AG10803 (cell line): ENCODE measurements at places on chromosomes 1 and 21.
A peak's percentile ranks its signal among the peaks of the same experiment; 100 is the strongest.

DNA sequence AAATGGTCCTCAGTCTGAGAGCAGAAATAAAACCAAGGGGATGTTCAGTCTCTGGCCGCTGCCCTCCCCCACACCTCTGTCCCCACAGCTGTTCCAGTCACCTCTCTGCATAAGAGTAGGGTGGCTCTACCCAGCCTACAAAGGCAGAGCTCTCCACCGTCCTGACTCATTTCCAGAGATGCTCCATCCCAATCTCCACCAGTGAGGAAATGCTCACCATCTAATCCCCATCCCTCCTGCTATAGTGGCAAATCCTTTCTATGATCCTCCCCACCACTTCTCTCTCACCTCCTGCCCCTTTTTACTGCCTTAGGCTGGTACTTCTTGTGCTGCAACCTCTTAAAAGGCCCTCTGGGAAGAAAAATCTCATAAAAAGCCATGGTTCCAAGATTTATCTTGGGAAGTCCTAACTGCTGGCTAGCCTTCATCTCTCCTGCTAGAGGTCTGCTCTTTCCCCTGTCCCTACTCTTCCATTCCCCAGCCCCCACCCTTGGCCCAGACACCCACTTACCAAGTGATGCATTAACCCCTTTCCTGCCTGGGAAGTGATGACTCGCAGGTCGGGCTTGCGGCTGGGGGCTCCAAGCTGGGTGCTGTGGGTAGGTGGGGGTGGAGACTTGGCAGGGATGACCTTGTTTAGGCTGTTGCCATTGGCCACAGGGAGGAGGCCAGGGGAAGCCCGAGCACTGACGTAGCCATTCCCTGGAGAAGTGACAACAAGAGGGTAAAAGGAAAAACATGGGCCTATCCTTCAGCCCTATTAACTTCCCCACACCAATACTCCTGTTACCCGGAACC lies 23.9 kb downstream of the MEF2D start:
- DNase-seq, result peak; percentile 62

GRCh38 chr1:73676186-73676585 lies 521.8 kb downstream of the LRRIQ3 start:
- DNase-seq, result no peak

- no peak for DNase-seq
Observed at GRCh38 chr1:223486366-223486765, 93.2 kb downstream of the CCDC185 start.

GRCh38 chr1:106960412-106960811 lies 96.1 kb upstream of the PRMT6 start:
- DNase-seq, result no peak

GRCh38 chr1:97119260-97120158 lies 397.9 kb downstream of the PTBP2 start:
- DNase-seq, result no peak

DNA sequence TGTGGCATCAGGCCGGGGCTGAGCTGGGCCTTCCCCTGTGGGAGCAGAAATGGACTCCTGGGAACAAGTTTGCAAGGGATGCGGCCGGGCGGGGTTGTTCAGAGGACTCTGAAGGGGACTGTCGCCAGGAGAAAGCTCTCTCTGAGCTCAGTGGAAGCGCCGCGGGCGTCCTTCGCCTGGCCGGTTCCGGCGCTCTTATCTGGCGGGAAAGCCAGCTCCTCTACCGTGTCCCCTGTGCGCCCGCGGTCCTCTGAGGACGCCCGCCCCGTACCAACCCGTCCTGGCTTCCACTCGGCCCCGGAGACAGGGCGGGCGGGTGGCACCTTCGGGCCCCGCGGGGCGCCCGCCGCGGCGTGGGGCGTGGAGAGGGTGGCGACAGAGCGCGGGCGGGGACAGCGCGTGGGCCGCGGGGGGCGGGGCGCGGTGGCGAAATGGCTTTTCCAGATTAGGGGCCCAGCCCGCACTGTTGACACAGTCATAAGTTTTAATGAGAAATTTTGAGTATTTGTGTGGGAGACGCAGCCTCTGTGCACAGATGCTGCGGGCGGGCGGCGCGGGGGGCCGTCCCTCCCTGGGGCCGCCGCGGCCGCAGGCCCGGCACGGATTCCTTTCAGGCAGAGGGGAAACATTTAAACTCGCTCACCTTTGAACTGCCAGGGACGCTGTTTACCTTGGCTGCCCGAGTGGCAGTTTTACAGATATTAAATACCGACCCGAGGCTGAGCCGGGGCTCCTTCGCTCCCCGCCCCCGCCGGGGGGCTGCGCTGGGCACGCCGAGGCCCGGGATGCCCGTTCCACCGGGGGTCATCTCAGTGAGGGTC lies 70.2 kb downstream of the FOXD2 start:
- no peak for DNase-seq

- DNase-seq, result no peak
Observed at GRCh38 chr21:44911384-44912157, 9.1 kb downstream of the ITGB2 start.

DNA sequence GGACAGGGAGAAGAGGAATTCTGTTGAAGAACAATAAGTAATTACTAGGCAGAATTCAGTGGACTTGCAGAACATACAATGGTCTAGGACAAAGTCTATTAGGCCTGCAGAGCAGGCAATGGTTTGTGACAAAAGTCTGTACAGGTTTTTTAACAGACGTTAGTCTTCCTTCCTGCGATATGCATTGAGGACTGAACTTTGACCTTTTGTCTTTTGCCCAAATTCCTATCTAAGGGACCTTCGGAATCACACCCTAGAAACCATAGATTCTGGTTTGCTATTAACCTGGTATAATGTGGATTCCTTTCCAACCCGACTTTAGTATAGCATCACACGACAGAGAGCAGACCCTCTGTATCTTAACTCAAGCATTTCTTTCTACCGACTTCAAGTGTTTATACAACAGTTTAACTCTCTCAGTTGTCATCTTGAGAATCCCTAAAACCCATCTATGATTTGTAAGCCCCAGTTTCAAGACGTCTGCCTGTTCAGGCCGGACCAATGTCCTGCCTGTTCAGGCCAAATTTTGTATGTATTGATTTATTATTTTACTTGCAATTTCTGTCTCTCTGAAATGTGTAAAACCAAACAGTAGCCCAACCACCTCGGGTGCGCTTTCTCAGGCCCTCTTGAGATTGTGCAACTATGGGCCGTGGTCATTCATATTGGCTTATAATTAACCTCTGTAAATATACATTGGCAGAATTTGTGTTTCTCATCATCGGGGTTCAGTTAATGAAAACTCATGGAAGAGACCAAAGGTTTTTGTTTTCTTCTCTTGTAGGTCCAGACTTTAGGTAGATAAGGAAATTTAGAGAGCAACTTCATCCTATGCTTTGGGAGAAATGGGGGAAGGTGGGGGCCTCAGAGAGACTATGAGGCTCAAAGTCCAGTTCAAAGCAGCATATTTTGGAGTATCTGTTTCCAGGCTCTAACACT lies 76.9 kb upstream of the TNFSF18 start:
- no peak for DNase-seq

DNA sequence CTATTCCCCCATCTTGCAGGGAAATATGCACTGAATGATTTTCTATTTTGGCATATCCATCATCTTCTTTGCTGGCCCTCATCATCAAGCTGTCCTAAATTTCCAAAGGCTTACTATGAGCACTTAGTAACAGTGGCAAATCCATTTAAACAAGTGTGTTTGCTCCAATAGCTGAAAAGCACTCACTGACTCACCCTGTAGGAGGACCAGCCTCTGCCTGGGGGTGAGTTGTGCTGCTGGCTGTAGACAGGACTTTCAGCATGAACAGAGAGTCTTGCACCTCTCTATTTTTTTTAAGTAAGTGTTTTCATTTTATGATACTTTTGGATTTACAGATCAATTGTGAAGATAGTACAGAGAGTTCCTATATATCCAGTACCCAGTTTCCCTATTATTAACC lies 97.3 kb downstream of the SLC35F3 start:
- DNase-seq, result no peak

GRCh38 chr1:59394706-59395425 lies 98.0 kb downstream of the FGGY start:
- no peak for DNase-seq
